BJ (cell line): ENCODE measurements at places on chromosomes 2 and 18.

DNA sequence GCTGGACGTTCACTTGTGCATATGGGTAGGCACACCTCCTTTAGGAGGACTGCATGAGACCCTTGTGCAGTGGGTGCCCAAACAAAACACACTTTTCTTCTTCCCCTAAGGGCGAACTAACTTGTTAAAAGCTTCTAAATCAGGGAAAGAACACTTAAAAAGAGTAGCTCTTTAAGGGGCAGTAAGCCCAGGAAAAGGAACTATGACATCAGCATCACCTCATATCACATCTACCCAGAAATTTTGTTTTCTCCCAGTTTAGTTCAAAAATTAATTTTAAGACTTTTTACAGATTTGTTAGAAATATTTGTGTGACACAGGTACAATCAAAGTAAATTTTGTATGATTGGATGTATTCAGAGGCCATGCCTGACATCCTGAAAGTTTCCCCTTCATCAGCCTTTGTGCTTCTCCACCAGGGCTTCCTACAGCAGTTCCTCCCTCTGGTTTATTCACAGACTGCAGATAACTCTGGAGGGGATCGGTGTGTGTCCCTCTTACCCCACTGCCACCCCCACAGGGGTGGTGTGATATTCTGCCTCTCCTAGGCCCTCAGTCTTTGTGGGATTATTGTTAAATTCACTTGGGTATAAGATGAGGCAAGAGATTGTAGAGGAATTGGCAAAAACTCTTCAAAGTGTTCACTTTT lies 27.6 kb downstream of the BCL2L11 start:
- no peak for DNase-seq

- no peak for DNase-seq
Measured at GRCh38 chr18:78875016-78875777, 104.4 kb upstream of the SALL3 start.

DNA sequence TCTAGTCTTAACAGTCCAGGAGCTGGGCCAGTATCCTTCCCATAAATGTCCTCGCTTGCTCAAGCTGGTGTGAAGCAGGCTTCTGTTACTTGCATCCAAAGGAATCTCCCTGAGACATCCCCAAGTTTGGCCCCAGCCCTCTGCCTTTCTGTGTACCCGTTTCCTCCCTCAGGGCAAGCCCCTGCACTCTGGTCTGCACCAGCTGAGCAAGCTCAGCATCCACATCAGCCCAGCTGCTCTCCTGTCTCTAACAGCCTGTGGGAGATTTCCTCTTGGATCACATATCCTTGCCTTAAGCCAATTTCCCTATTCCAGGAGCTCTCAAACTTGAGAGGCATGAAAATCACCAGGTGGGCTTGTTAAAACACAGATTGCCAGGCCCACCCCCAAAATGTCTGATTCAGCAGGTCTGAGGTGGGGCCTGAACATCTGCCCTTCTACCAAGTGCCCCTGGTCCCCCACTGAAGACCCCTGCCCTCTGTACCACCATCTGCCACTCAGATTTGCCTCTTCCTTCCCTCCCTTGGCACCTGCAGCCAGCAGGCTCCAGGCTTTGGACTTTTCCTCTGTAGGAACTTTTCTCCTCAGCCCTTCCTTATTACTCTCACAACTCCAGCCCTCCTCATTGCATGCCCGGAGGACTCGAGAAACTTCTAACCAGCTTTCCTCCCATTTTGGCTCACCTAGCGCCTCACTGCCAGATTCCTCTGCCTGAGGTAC lies 32.1 kb downstream of the REEP1 start:
- DNase-seq: no peak

- DNase-seq: no peak
Measured at GRCh38 chr18:50410894-50411293, 36.0 kb downstream of the SKA1 start.

- DNase-seq: no peak
Measured at GRCh38 chr2:122077771-122078170, 322.3 kb downstream of the TSN start.

- no peak for DNase-seq
Measured at GRCh38 chr18:63844254-63844653, 43.3 kb upstream of the SERPINB2 start.

DNA sequence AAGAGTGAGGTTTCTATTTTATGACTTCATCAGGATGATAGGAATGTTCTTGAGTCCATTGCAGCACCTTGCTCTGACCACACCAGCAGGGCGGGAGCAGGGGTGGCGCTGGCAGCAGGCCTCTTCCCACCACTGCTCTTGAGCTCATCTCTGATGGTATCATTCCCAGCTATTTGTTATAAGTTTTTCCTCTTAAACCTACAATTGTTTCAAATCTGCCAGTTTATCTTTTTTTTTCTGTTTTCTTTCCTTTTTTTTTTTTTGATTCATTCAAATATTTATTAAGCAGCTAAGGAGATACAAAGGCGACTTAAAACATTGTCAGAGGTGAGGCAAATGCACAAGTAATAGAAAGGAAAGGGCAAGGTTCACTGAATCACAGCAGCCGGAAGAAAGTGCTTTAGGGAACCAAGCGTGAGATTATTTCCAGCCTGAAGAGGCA lies 28.7 kb downstream of the NIFK start:
- no peak for DNase-seq

GRCh38 chr18:78429127-78430108 lies 550.2 kb upstream of the SALL3 start:
- no peak for DNase-seq

DNA sequence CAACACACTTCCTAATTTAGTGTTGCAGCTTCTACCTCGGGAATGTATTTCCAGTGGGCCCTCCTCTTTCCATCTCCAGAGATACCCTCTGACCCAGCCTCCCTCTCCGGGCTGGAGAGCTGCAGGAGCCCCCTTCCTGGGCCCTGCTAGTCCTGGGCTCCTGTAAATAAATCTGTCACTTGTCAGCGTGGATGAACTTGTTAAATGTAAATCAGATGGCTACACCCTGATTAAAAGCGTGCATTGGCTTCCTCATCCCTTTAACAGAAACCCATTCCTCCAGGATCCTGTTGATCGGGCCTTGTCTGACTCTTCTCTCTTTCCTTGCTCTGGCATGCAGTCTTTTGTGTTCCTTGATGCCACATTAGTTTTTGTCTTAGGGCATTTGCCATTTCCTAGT lies 2.4 kb downstream of the ZNF236 start:
- no peak for DNase-seq

DNA sequence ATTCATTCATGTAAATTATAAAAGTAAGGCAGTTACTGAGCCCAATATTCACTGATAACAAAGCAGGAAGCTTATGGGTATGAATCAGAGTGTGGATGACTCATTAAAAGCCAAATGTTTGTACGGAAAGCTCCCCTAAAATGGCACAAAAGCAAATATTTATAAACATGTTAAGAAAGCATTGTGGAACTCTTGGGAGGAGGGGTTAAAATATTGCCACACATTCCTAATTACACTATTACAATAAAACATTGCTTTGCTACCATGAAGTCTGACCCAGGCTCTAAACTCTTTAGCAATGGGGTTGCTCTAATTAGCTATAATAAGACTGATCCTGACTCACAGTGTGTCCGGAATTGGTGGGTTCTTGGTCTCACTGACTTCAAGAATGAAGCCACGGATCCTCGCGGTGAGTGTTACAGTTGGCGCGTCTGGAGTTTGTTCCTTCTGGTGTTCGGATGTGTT lies 110.9 kb downstream of the NAB1 start:
- DNase-seq: peak; percentile 81

DNA sequence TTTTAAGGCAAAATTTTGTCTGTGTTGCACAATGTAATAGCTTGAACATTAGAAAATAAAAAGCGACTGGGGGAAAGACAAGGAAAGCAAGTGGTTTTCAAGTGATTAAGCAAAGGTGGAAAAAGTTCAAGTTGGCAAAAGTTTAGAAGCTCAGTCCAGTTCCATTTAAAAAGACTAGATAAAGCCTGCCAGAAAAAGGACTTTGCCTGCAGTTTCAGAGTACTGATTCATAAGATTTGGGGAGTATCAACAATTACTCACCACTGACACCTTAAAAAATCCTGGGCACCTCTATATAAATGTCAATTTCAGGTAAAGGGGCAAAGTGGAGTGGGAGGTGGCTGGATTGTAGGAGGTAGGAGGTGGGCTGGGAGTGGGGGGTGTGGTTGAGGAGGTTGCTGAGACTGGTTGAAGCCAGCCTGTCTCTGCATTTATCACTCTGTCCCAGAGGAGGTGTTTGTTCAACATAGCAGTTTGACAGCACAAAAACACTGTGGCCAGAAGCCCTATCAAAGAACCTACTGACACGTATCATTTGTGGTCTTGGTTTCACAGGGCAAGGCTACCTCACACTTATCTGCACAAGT lies 14.6 kb downstream of the ZEB2 start:
- DNase-seq: no peak

GRCh38 chr2:23924589-23925359 lies 2.1 kb downstream of the ATAD2B start:
- no peak for DNase-seq

- no peak for DNase-seq
Measured at GRCh38 chr2:178978667-178979066, 71.3 kb downstream of the CCDC141 start.

GRCh38 chr2:219175928-219176817 lies 552 bp downstream of the CNPPD1 start:
- DNase-seq: no peak

DNA sequence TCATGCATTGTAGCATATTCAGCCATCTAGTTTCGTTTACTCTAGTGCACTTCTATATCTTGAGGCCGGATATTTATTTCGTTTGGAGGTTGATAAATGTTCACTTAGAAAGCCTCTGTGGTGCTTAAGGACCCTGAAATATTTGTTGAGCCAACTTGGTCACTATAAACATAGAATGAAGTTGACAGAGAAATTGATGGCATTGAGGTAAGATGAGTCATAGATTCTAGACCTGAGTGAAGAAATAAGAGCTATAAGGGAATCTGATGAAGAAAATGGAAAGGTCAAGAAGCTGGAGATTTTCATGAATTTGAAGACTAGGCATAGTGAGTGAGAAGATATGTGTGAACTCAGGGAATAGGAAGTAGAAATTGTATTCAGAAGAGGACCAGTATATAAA lies 35.9 kb downstream of the EPC2 start:
- no peak for DNase-seq

DNA sequence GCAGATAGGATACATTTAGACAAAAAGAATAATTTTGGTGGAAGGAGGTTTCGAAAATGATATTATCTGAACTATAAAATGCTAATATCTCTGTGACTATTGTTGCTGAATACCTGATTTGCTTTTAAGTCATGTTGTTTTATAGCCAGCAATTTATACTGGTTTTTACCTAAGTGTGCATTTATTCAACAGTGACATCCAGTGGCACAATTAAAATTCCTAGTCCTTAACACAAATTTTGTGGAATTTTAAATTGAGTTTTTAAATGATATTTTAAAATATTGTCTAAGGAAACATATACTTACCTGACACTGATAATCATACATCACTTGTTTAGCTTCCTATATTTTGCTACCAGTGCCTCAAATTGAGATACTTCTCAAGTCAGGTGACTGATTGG lies 144.8 kb downstream of the ARHGAP28 start:
- no peak for DNase-seq

DNA sequence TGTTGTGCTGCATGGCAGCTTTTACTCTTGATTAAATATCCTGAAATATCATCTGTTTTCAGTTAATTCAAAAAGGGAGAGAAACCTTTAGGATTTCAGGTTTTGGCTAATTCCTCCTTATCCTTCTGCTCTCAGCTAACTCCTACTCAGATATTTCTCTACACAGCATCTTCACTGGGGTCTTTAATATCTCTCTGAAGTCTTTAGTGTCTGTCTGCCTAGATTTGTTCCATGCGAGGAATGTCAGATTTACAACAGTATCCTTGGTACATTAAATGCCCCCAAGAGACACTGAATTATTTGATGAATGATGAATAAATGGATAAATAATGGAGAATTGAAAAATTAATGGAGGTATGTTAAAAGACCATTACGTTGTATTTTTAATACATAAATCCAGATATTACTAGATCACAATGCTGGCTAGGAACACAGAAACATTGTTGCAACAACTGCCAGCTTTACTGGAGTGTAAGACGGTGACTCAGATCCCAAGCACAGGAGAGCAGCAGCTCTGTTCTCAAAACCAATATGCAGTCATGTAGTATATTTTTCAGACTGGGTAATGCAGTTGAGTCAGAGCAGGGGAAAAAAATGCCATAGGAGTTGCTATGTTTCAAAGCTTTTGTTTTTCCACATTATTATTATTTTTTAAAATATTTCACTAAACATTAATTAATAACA lies 388.0 kb upstream of the SYT4 start:
- DNase-seq: peak; percentile 51

DNA sequence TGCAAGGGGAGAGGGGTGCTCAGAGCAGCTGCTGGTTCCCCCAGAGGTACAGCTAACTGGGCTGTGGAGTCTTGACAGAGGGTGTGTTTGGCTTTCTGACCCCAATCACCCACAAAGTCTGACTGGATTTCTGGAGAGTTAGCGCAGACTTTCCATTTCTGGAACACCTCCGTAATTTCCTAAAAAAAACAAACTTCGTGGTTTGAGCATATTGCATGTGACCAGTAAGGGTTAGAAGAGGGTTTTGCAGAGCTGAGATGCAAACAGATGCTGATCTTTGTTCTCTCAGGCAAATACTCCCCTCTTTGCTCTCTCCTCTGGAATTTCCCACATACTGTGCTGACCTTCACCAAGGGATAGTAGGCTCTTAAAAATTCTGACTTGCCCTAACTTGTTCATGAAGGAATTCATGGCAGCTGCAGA lies 44.5 kb upstream of the TMEM247 start:
- peak; percentile 88 for DNase-seq

GRCh38 chr18:7590826-7591560 lies 23.9 kb downstream of the PTPRM start:
- no peak for DNase-seq

DNA sequence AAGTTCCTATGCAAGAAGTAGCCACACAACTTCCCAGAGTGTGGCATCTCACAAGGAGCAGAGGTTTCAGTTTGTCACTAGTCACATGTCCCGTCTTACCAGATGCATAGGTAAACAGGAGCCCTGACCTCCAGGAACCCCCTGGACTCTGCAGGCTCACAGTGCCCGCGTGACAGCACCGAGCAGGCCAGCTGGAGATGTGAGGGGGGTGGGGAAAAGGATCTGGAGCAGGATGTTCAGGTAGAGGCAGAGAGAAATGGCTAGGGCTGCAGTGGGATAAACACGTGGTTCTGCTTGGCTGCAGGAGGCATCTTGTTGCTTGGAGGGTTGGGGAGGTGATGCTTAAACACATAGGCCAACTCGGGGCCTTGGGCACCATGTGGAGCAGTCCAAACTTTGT lies 54.2 kb downstream of the IMPA2 start:
- no peak for DNase-seq

GRCh38 chr2:240514631-240515030 lies 43.2 kb downstream of the ANKMY1 start:
- no peak for DNase-seq

DNA sequence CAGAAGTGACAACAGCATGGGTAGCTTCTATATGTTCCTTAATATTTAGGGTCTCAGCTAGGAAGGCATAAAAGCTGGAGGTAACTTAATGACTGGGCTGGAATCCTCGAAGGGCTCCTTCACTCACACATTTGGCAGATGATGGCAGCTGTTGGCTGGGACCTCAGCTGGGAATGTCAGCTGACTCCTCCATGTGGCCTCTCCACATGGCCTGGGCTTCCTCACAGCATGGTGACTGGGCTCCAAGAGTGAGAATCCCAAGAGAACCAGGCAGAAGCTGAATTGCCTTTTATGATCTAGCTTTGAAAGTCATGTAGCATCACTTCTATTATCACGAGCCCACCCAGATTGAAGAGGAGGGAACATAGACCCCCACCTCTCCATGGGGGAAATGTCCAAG lies 54.9 kb downstream of the TET3 start:
- no peak for DNase-seq

- DNase-seq: no peak
Measured at GRCh38 chr2:186903216-186903615, 54.2 kb upstream of the ZSWIM2 start.
